HCT116 (cell line): ENCODE measurements at places on chromosomes 5 and 9.

- no peak for DNase-seq
- H3K4me3 ChIP-seq = no peak overlapping the region
- no peaks in the 10 kb centered on the region for H3K4me1 ChIP-seq
- no peaks in the 10 kb centered on the region for H3K36me3 ChIP-seq
- H3K27me3 ChIP-seq = no peaks in the 10 kb centered on the region
- no peak overlapping the region for H3K27ac ChIP-seq
Measured at GRCh38 chr5:109533751-109534272, 124.0 kb upstream of the PJA2 start.

DNA sequence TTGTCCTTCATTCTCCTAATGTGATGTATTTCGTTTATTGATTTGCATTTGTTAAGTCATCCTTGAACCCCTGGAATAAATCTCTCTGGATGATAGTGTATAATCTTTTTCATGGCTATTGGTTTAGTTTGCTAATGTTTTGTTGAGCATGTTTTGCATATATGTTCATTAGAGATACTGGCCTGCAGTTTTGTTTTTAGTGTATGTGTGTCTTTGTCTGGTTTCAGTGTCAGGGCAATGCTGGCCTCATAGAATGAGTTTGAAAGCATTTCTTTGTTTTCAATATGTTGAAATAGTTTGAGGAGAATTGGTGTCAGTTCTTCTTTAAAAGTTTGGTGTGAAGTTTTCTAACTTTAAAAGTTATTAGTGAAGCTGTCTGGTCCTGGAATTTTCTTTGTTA is 149.6 kb upstream of the ATP10B start:
- H3K4me1 ChIP-seq = no peaks in the 10 kb centered on the region
- no peak overlapping the region for H3K4me3 ChIP-seq
- H3K36me3 ChIP-seq = no peaks in the 10 kb centered on the region
- DNase-seq = no peak

DNA sequence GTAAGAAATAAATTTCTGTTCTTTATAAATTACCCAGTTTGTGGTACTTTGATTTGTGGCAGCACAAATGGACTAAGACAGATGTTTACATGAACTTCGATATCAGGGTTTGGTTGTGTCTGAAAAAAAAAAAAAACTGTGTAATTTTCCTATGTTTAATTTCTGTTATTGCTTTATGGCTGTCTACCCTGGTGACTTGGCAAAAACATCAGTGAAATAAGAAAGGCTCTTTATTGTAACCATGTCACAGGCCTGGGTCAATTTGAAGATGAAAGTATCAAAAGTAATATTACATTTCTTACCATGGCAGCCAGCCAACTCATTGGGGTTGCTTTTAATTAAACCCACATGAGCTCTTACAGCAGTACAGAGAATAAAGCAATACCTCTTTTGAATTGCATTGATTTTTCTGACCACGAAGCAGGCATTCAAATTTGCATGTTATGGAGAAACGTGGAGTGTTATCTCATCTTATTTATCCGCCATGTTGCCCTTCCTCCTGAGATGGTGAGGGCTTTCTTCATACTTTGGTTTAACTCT is 20.6 kb upstream of the SV2C start:
- no peak for DNase-seq
- H3K36me3 ChIP-seq = no peaks in the 10 kb centered on the region
- no peaks in the 10 kb centered on the region for H3K4me1 ChIP-seq
- H3K27me3 ChIP-seq = peaks cover 12% of the 10 kb centered on the region; the same call in 1 of the 2 replicates

GRCh38 chr5:85671223-85671970 is 946.3 kb upstream of the COX7C start:
- H3K27ac ChIP-seq = no peak overlapping the region
- DNase-seq = no peak
- H3K36me3 ChIP-seq = no peaks in the 10 kb centered on the region

- peaks cover 39% of the 10 kb centered on the region for H3K4me1 ChIP-seq
- no peaks in the 10 kb centered on the region for H3K27me3 ChIP-seq
- H3K4me3 ChIP-seq = no peak overlapping the region
- no peak for DNase-seq
Measured at GRCh38 chr5:34685485-34686165, 29.5 kb downstream of the RAI14 start.

DNA sequence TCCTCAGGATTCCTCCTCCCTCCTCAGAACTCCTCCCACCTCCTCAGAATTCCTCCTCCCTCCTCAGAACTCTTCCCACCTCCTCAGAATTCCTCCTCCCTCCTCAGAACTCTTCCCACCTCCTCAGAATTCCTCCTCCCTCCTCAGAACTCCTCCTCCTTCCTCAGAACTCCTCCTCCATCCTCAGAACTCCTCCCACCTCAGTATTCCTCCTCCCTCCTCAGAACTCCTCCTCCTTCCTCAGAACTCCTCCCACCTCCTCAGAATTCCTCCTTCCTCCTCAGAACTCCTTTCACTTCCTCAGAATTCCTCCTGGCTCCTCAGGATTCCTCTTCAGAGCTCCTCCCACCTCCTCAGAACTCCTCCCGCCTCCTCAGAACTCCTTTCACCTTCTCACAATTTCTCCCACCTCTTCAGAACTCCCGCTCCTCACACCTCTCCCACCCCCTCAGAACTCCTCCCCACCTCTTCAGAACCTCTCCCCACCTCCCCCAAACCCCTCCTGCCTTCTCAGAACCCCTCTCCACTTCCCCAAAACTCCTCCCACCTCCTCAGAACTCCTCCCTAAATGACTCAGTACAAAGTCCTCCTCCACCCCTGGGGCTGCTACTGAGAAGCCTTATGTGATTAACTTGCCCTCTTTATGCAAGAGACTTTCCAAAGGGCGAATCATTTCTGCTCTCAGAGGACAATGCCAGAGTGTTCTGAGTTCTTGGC is 23.2 kb downstream of the SLC46A2 start:
- DNase-seq = peak; percentile 75
- H3K27me3 ChIP-seq = no peaks in the 10 kb centered on the region
- peak overlapping the region; percentile 59; the same call in 1 of the 2 replicates for H3K27ac ChIP-seq
- H3K4me3 ChIP-seq = peak overlapping the region; percentile 38
- H3K4me1 ChIP-seq = peaks cover 8% of the 10 kb centered on the region
- H3K36me3 ChIP-seq = no peaks in the 10 kb centered on the region

GRCh38 chr5:160192424-160192823 is 36.9 kb upstream of the FABP6 start:
- no peak overlapping the region for H3K4me3 ChIP-seq
- H3K4me1 ChIP-seq = no peaks in the 10 kb centered on the region
- H3K36me3 ChIP-seq = no peaks in the 10 kb centered on the region
- H3K27ac ChIP-seq = no peak overlapping the region

- no peaks in the 10 kb centered on the region for H3K4me1 ChIP-seq
- H3K27me3 ChIP-seq = peaks cover 38% of the 10 kb centered on the region
- no peak for DNase-seq
- no peaks in the 10 kb centered on the region for H3K36me3 ChIP-seq
- H3K4me3 ChIP-seq = no peak overlapping the region
- no peak overlapping the region for H3K27ac ChIP-seq
Measured at GRCh38 chr9:72950875-72951442, 1.9 kb downstream of the ALDH1A1 start.

GRCh38 chr9:93132946-93133680 is 938 bp downstream of the NINJ1 start:
- DNase-seq = no peak
- peaks cover 17% of the 10 kb centered on the region for H3K4me1 ChIP-seq
- H3K4me3 ChIP-seq = peak overlapping the region; percentile 87
- no peaks in the 10 kb centered on the region for H3K27me3 ChIP-seq
- no peaks in the 10 kb centered on the region for H3K36me3 ChIP-seq
- peak overlapping the region; percentile 83 for H3K27ac ChIP-seq

DNA sequence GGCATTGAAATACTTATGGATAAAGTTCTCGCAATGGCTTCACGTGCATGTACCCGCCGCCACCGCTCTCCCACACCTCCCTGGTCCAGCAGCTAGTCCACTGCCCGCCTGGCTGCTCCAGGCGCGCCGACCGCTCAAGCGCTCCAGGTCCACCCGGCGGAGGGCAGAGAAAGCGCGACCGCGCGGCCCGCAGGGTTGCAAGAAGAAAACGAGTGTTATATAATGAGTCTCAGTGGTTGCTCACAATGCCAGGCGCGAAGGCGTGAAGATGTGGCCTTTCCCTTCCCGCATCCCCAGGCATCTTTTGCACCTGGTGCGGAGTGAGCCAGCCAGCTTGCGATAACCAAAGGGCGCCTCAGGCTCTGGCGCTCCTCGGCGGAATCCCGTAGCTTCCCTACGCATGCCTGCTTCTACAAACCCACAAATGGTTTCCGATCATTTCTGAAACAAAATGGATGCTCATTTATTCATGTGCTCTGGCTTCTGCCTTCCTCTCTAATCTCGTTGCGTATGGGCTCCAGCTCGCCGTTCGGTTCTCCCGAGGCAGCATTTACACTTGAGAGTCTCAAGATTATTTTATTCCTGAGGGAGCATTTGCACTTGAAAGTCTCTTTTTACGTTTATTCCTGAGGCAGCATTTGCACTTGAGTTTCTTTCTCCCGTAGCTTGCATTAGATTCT is 25.7 kb downstream of the CDKN2A start:
- no peak for DNase-seq
- no peak overlapping the region for H3K27ac ChIP-seq
- H3K4me3 ChIP-seq = no peak overlapping the region
- no peaks in the 10 kb centered on the region for H3K27me3 ChIP-seq
- peaks cover 2% of the 10 kb centered on the region; the same call in 1 of the 2 replicates for H3K4me1 ChIP-seq

DNA sequence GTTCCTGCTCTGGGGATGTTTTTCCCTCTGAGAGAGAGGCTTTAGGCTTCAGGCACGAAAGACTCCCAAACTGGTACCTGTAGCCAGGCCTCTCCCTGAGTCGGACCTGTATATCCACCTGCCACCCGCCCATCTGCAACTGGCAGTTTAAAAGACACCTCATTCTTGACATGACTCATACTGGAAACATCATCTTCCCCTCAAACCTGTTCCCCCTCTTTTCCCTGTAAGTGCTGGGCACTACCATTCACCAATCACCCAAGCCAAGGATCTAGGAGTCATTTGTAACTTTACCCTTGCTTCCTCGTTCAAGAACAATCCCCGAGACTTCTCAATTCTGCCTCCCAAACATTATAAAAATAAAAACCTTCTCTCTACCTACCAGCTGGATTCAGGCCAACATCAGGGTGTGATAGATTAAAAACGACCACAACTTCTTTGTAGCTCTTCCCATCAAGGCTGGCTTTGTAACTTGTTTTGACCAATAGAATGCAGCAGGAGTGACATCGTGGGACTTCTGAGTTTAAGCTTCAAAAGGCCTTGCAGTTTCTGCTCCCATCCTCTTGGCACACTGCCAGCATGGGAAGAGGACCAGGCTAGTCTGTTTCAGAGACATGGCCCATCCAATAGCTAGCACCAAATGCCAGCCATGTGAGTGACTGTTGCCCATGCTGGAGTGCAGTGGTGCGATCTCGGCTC is 1.8 kb upstream of the WDR31 start:
- peak overlapping the region; percentile 16; the same call in 1 of the 2 replicates for H3K4me3 ChIP-seq
- DNase-seq = peak; percentile 55
- no peaks in the 10 kb centered on the region for H3K36me3 ChIP-seq
- no peaks in the 10 kb centered on the region for H3K27me3 ChIP-seq
- peak overlapping the region; percentile 24; the same call in 1 of the 2 replicates for H3K27ac ChIP-seq

GRCh38 chr5:135934939-135935338 is 19.8 kb downstream of the LECT2 start:
- no peak overlapping the region for H3K4me3 ChIP-seq
- H3K36me3 ChIP-seq = no peaks in the 10 kb centered on the region
- no peak overlapping the region for H3K27ac ChIP-seq
- no peak for DNase-seq
- H3K4me1 ChIP-seq = no peaks in the 10 kb centered on the region
- H3K27me3 ChIP-seq = peaks cover 61% of the 10 kb centered on the region

DNA sequence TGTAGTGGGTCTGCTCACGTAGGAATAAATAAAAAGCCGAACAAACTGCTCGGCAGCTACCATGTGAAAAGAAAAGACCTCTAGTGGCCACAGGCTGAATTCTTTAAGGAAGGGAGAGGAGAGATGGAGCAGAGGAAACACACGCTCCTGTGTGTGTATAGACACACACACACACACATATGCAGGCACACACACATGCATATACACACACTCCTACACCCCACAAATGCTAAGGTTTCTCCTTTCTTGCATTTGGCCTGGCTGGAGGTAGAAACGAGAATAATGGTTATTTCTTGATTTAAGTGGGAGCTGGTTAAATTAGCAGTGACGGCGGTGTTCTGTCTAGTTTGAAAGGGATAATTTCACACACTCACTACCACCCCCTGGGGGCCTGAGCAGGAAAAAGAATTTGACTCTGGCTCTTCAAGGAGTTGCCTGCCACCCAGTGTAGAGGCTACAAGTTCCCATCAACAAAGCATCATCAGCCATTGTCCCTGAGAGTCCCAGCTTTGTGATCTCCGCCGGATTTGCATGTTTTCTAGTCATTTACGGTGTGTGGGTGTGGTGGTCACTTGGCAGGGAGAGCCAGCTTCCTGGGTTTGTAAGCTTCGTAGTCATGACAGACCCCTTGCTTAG is at the start of gene INSYN2B:
INSYN2B (minus strand) TSS at position 78 of the 636 bp plus-strand sequence. CDS start 96,597 bp downstream, outside the sequence.
- H3K27ac ChIP-seq = no peak within 1 kb of the TSS
- H3K36me3 ChIP-seq = no peaks in the 10 kb centered on the region
- H3K4me1 ChIP-seq = no peaks in the 10 kb centered on the region
- DNase-seq = peak; percentile 56
- no peak within 1 kb of the TSS for H3K4me3 ChIP-seq
- peaks cover 46% of the 10 kb centered on the region for H3K27me3 ChIP-seq

DNA sequence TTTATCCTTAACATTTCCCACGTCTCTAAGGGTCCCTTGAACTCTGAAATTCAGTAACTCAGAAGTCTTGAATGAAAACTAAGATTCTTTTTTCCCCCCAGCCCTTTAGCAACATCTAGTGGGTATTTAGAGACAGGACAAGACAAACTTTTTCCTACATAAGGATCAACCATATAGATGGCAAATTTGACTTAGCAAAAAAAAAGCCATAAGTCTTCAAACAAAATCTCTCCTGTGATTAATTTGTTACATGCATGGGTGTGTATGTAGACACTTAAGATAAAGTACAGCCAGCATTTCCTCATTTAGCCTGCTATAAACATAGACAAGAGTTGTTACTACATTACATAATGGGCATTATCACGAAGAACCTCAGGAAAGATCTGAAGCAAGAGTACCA is 29.1 kb upstream of the ANKRD31 start:
- no peak overlapping the region for H3K4me3 ChIP-seq
- H3K4me1 ChIP-seq = no peaks in the 10 kb centered on the region
- DNase-seq = peak; percentile 37
- H3K36me3 ChIP-seq = no peaks in the 10 kb centered on the region
- H3K27me3 ChIP-seq = no peaks in the 10 kb centered on the region

- no peaks in the 10 kb centered on the region for H3K4me1 ChIP-seq
- H3K4me3 ChIP-seq = no peak overlapping the region
- DNase-seq = no peak
- no peaks in the 10 kb centered on the region for H3K27me3 ChIP-seq
Measured at GRCh38 chr5:172322028-172322965, 38.7 kb upstream of the UBTD2 start.

GRCh38 chr5:174231956-174232487 is 186.5 kb downstream of the NSG2 start:
- no peak overlapping the region for H3K27ac ChIP-seq
- H3K4me3 ChIP-seq = no peak overlapping the region
- DNase-seq = no peak
- H3K36me3 ChIP-seq = no peaks in the 10 kb centered on the region
- no peaks in the 10 kb centered on the region; the same call in 1 of the 2 replicates for H3K4me1 ChIP-seq
- no peaks in the 10 kb centered on the region; the same call in 1 of the 2 replicates for H3K27me3 ChIP-seq
